ENCODE measurements at places on chromosomes 2 and 18.

- no peak for DNase-seq
These were observed 17.8 kb upstream of the SULT1C2 start for GRCh38 chr2:108270768-108271506.

DNA sequence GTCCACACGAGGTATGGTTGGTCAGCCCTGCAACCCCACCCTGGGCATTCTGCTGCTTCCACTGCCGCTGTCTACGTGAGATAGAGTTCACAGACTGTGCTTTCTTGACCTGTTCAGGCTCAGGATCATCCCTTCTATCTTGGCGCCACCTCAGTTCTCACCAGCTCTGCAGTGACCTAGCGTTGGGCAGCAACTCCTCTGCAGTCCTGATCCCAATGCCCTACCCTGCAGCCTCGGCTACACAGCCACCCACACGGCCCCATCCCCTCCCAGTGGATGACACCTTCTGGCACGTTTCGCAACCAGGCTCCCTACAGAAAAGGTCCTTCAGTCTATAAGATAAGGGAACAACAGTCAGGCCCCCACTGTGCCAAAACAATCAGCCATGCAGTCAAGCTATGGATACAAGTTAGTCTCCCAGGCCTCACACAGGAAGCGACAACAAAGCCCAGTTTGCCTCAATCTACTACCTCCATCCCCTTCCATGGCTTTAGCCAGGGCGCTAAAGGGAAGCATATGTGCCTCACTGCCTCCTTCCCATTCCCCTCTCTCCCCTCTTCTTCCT, 317.9 kb upstream of the PKDCC start:
- no peak for DNase-seq

DNA sequence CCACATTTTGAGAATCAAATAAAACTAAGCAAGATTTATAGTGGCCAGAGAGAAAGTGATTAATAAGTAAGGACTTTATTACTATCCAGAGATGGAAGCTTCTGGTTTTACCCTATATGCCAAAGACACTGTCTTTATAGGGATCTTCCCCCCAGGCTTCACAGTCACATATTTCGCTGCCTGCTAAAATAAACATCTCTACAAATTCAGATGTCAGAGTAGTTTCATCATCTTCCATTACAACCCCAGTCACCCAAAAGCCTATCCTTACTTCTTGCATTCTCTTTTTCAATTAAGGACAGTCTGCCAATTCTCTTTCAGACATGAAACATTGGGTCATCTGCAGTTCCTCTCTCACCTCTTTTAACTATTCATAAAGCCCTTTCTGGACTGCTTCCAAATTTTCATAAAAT, 28.3 kb downstream of the CREB1 start:
- no peak for DNase-seq

DNA sequence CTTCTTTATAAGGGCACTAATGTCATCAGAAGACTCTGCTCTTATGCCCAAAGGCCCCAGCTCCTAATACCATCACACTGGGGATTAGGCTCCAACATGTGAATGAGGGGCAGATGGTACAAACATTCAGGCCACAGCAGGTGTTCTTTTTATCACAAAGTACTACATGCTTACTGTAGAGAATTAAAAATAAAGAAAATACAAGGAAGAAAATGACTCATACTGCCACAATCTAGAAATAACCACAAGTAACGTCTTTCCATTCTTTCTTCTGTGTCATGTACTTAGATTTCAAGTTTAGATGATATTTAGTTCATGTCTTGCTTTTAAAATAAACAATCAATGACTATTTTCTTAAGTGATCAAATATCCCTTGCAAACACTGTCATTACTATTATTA, 100.3 kb upstream of the NEDD4L start:
- DNase-seq: no peak

- DNase-seq: no peak
These were observed 3.9 kb upstream of the MGAT4A start for GRCh38 chr2:98734823-98735260.

GRCh38 chr18:44582456-44582855, 98.2 kb upstream of the SETBP1 start:
- no peak for DNase-seq

- DNase-seq: no peak
These were observed 9.8 kb upstream of the INO80D start for GRCh38 chr2:206095536-206096332.

- DNase-seq: no peak
These were observed 584 bp downstream of the COA5 start for GRCh38 chr2:98607741-98608115.

- no peak for DNase-seq
These were observed 857.4 kb downstream of the TDRD15 start for GRCh38 chr2:21981127-21981526.

DNA sequence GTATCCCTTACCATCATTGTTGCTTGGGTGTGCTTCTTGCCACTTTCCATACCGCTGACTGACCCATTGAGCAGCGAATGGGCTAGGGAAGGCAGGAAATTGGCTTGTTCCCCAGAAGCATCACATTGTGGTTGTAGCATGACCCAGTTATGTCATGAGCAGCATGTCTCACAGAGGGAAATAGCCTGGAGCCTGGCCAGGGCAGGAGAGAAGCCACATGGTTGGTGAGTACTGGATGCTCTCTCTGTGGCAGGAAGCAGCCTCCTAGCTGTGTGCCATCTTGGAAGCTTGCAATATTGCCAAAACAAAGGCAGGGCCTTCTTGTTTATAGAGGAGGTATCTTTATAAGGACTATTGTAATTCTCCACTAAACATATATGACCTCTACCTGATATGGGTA, 482.6 kb downstream of the PIK3C3 start:
- DNase-seq: no peak

- no peak for DNase-seq
These were observed 4.0 kb upstream of the WNT10A start for GRCh38 chr2:218876562-218877219.

GRCh38 chr18:13915995-13916431, 677 bp upstream of the MC2R start:
- no peak for DNase-seq

DNA sequence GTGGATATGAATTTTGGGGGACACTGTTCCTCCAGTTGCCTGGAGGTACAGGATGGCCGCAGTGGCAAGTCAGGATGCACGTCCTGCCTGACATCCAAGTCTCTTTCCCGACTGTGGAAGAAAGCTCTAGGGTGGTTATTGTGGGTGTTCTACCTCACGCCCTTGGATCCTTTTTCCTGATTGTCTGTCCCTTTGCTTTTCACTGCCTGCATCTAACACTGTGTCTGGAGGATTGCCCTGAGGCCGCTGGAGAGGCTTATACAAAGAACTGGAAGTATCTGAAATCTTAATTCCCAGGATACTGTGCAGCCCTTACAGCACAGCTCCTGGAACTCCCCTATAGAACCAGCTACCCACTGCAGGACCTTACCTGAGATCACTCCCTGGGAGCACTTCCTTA, 250.5 kb downstream of the TFCP2L1 start:
- no peak for DNase-seq

- no peak for DNase-seq
These were observed 2.2 kb downstream of the TWIST2 start for GRCh38 chr2:238850091-238850490.

DNA sequence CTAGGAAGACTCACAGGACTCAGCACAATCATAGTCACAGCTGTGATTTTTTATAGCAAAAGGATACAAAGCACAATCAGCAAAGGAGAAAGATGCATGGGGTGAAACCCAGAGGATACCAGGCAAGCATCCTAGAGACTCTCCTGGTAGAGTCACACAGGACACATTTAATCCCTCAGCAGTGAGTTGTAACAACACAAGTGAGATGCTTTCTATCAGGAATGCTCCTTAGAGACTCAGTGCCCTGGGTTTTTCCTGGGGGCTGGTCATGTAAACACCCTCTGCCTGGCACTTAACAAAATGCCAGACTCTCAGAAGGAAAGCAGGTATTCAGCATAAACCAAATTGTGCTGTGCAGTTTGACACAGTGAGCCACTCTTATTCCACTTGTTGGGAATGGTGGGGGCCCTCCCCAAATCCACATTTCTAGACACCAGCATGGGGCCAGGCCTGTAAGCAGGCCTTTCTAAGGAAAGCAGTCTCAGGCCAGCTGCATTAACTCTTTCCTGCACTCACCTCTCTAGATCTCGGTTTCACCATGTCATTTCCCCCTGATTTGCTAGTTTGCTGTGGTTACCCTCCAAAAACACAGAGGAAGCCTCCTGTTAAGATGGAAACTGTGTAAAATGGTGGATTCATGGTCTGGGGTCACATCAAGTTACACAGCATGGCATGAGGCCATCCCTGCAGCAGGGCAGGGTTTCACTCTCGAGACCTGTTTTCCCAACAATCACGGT, 16.9 kb upstream of the RNU4ATAC start:
- no peak for DNase-seq

DNA sequence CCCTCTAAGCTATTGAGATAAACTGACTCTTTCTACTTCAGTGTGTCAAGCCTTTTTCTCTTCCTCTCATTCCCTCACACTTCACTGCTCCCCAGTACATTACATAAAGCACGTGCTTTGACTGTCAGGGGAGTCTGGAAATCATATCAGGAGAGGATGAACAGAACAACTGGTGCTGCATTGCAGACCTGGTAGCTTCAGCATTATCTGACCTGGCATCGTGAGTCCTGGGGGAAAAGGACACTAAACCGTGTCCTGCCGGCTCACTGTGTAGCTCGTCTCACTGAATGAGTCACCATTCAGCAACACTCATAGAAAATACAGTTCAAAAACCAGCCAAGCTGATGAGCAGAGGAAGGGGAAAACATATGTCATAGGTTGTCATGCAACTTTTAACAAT, 108.5 kb upstream of the UNC80 start:
- DNase-seq: no peak

DNA sequence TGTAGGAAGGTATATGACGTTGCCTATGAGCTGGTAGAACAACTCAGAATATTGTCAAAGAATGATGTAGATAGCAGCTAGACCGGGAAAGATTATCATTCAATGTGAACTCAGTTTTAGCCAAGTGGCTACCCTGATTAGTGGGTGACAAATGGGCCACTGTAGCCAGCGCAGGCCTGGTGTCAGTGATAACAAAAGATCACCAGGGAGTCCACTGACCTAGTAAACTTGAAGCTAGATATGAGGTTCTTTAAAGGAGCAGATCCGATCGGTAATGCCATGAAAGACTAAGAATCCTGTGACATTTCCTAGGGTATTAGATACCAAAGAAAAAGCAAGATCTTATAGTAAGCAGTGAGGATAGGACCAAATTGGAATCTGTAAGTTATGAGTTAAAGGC, 180.9 kb downstream of the GCA start:
- no peak for DNase-seq

- DNase-seq: peak; percentile 36
These were observed 82.2 kb upstream of the DOCK10 start for GRCh38 chr2:225124311-225125017.

- no peak for DNase-seq
These were observed 262.7 kb downstream of the SETBP1 start for GRCh38 chr18:44943311-44943881.

- no peak for DNase-seq
These were observed 252.4 kb downstream of the FSIP2 start for GRCh38 chr2:185990861-185991525.

- peak; percentile 47 for DNase-seq
These were observed 142.2 kb upstream of the PXDN start for GRCh38 chr2:1886405-1886992.

DNA sequence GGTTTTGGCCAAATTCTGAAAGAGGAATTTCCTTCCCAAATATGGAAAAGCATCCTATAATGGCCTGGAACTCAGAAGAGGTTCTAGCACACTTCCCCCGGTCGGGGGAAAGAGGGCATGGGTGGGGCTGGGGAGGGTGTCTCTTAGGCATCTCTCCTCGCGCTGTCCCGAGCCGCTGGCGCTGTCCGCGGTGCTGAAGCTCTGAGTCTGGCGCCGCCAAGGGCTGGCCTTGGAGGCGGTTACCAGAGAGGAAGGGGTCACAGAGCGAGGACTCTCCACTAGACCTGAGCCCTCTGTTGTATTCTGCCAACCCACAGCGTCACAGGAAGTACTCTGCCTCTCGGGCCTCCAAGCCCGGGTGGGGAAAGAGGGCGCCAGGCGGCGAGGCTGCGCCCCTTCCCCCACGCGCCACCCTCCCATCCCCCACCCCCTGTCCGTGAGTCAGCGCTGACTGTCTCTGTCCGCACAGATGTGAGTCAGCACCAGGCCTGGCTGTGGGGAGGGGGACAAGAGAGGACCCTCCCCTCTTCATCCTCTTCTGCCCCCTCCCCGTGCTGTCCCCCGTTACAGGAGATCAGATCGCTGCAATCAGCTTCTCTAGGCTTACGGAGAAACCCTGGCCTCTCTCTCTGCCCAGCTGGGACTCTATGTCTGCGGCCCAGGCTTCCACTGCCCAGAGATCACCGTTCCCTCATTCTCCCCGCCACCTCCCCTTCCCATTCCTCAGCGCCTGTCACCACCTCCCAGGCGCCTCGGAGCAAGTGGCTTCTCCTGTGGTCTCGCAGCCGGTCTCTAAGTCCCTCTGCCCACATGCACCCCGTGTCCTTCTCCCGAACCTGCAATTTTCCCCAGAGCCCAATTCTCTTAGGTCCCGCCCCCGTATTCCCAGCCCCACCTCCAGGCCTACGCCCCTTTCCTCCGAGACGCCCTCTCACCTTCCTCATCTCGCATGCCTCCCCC, 779 bp downstream of the PTPRN start:
- DNase-seq: no peak

DNA sequence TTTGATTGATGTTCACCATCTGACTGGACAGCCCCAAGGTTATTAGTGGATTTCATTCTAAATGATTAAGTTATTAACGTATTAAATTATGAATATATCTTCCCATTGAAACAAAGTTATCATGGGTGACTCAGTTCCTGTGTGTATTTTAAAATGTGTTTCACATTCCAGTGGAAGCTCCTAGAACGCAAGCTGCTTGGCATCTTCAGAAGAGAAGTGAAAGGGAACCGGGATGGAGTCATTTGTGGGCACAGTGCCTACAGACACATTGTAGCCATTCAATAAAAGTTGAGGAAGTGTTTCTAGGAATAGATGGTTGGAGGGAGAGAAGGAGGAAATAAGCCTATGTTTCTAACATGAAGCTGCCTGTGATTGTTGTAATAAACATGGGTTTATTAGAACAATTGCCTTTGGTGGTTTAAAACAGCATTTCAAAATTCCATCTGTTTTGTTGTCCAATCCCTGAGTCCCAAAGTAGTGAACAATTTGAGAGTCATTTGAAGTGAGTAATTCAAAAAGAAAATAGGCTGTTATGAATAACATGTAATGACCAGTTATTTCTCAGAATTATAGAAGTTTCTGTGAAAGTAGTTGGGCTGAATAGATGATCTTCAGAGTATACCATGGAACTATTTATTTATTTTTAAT, 143.5 kb downstream of the PKP4 start:
- DNase-seq: peak; percentile 72

DNA sequence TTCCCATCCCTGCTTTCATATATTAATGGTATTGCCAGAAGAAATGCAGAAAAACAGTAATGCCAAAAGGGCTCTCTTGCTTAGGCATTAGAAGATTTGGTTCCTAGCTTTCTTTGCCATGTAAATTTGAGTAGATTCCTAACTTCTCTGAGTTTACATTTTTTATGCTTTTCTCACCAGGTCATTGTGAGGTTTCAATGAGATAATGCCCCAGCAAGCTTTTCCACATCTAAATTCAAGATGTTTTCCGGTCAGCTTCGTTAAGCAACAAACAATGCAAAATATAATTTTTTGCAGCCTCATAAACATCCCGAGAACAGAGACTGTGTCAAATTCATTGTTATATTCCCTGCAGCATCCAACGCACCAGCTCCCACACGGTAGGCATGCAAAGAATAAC, 44.9 kb downstream of the NCKAP5 start:
- DNase-seq: no peak
